ENCODE measurements at places on chromosomes 2 and 18.

DNA sequence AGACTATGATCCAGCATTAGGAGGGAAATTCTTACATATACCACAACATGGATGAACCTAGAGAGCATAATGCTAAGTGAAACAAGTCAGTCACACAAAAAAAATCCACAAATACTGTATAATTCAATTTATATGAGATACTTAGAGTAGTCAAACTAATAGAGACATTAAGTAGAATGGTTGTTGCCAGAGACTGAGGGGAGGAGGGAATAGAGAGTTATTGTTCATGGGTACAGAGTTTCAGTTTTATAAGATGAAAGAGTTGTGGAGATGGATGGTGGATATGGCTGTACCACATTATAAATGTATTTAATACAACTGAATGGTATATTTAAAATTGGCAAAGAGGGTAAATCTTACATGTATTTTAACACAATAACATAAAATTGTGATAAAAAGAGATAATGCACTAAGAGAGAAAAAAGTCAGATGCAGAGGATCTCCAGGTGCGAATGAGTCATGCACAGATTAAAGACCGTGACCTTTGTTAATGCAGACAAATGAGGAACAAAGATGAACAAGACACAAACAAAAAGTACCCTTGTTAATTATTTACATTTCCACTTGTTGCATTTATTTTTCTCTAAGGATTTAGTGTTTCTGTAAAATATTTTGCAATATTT lies 541.7 kb upstream of the MEX3C start:
- no peak for DNase-seq

GRCh38 chr2:138421315-138421970 lies 80.1 kb upstream of the SPOPL start:
- no peak for DNase-seq

GRCh38 chr18:55552526-55553189 lies 35.3 kb downstream of the TCF4 start:
- no peak for DNase-seq

DNA sequence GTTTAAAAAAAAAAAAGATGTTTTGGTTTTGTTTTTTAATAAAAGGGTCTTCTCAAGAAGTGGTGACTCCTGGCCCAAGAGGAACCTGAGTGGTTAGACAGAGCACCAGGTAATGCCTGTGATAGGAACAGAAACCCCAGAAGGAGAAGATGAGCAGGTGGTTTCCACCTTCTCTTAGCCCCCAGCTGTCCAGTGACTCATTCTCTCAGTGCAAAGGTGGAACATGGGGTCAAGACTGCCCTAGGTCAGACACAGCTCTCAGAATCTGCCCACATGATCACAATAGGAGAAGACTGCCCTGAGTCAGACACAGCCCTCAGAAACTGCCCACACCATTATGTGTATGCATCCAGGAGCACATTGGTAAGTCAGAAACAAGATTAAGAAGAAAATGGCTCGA lies 61.8 kb downstream of the TBC1D8 start:
- no peak for DNase-seq

- no peak for DNase-seq
These were observed 108.8 kb downstream of the B3GNT2 start for GRCh38 chr2:62304429-62305417.

- no peak for DNase-seq
These were observed 31.8 kb downstream of the KLF7 start for GRCh38 chr2:207133820-207134519.

GRCh38 chr2:96890726-96891385 lies 21.0 kb upstream of the SEMA4C start:
- no peak for DNase-seq

DNA sequence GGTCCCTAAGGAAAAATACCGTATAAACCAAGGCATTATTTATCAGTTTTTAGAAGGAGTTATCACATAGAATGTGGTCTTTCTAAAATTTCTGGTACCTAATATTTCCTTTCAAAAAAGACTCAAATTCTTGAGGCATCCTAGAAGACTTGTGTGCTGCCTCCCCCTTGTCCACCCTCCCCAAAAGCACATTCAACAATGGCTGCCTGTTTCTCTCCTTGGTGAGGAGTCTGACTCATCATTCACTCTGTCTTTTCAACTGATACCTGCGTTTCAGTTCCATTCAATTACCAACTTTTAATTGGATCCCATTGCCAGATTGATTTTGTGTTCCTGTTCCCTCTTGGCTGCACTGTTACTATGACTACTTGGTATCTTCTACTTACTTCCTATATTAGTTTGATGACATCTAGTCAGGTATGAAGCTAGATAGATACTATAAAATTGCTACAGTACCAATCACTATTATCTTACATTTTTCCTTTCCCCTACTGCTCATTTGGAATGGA lies 72.9 kb downstream of the XRCC5 start:
- no peak for DNase-seq

DNA sequence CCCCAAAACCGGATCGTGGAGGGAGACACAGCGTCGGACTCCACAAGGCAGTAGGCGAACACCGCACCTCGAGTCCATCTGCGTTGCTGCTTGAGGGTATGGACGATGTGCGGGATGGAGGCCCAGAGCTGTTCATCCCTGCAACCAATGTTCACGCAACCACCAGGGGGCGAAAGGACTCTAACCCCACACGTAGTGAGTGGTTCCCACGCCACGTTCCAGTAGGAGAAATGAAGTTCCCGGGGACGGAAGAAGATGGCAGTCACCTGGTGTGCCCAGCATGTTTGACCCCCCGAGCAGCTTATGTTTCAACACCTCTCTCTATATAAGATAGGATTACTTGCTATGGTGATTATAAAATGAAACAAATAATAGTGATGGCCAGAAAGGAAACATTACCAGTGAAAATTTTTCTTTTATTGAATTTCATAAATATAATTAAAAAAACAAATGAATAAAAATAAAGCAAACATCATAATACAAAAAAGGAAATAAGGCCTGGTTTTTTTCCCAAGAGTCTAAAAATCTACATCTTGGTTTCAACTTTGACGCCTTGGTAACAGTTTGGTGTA lies 184.3 kb downstream of the SH3BP4 start:
- peak; percentile 51 for DNase-seq

- no peak for DNase-seq
These were observed 50.4 kb upstream of the AFF3 start for GRCh38 chr2:100192825-100193224.

DNA sequence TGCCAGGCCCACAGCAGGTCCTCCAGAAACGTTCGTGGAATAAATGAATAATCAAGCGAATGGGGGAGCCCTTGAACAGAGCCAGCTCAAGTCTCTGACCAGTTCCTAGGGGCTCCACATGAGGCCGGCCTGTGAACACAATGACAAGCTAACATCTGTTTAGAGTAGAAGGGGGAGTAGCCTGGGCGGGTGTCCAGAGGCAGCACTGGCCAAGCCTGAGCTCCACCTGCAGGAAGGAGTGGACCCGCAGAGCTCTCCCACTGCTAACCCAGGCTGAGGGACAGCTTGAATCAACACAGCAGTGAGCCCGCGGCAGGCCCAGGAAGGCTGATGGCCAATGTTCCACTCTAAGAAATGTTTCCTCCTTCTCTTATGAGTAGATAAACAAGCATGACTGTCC lies 234.8 kb upstream of the RAB6C start:
- no peak for DNase-seq

DNA sequence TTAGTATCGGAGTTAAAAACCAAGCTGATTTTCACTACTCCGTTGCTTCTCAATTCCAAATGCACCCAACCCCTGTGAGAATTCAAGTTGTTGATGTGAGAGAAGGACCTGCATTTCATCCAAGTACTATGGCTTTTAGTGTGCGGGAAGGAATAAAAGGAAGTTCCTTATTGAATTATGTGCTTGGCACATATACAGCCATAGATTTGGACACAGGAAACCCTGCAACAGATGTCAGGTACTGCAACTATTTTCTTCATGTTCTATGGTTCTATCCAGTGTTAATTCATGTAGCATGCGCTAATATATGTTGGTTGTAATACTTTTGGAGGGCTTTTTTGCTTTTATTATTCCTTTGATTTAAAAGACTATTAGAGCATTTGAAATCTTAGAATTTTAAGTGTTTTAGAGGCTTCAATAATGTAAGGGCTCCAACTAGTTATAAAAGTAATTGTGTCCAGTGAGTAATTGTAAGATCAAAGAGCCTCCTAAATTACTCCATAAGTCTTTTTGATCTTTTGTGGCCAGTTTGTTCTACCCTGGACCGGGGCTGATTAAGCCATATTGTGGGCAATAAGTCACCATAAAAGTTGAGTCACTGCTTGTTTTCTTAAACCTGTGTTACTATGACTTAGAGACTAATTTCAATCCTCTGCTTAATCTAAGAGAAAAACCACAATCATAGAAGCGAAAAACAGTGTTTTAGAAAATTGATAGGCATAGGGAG lies 22.9 kb downstream of the DSG4 start:
- DNase-seq: no peak

- no peak for DNase-seq
These were observed 71.3 kb upstream of the ZNF521 start for GRCh38 chr18:25423267-25423666.

DNA sequence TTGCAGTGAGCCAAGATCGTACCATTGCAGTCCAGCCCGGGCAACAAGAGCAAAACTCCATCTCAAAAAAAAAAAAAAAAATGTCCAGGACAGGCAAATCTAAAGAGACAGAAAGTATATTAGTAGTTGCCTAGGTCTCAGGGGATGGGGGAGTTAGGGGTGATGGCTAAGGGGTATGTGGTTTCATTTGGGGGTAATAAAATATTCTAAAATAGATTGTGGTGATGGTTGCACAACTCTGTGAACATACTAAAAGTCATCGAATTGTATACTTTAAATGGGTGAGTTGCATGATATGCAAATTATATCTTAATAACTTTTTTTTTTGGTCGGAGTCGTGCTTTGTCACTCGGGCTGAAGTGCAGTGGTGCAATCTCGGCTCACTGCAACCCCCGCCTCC lies 34.2 kb upstream of the ACTR2 start:
- no peak for DNase-seq

GRCh38 chr2:175640655-175641054 lies 361.4 kb downstream of the LNPK start:
- no peak for DNase-seq

- no peak for DNase-seq
These were observed 46.0 kb downstream of the COX7A2L start for GRCh38 chr2:42314892-42315468.

- DNase-seq: peak; percentile 21
These were observed 38.5 kb downstream of the LPIN1 start for GRCh38 chr2:11784747-11785610.

DNA sequence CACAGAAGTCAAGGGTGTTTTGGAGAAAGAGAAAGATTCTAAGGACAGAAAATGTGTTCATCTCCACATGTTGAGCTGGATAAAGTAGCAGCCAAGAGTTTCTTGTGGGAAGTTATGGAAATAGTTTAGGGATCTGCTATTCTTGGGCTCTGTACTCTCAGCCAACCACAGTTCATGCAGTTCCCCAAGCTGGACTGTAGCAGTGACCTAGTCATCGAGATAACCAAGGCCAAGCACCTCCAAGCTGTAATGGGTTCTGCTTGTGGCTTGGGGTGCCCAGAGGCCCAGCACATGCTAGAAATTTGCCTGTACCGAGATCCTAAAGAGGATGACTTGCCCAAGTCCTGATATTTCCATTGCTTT lies 91.9 kb upstream of the RASGRP3 start:
- no peak for DNase-seq
